Pancreas (tissue), 10 donors: ENCODE measurements at places on chromosomes 3 and 15. TPM values are rescaled to one million over a fixed set of nuclear protein-coding genes. Genes with fewer than 3 reads are reported as not detected.

Gene STRIT1
- 0.73 TPM for polyA plus RNA-seq

Gene MAP3K13
- 22.8 TPM for polyA plus RNA-seq

Gene COL6A5
- not detected for polyA plus RNA-seq

Gene LHFPL4
- polyA plus RNA-seq = 0.99 TPM

Gene BLM
- 0.65 TPM for polyA plus RNA-seq

Gene C15orf39
- polyA plus RNA-seq = 11.1 TPM

DNA sequence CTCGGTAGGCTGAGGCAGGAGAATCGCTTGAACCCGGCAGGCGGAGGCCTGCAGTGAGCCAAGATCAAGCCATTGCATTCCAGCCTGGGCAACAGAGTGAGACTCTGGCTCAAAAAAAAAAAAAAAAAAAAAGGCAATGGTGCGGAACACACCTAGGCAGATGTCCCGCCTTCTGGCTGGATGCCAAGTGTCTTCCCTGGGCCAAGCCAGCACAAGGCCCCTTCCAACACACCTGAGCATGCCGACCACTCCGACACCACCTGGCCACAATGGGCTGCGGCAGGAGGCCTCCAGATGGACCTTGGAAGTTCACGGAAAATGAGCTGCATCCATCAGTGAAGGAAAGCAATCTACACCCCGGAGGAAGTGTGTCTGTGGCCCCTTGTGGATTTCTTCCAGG is 19.0 kb downstream of the NUP210 start:
- DNase-seq = no peak

- DNase-seq = no peak
Observed at GRCh38 chr3:45775571-45776300, 20.6 kb downstream of the SLC6A20 start.

DNA sequence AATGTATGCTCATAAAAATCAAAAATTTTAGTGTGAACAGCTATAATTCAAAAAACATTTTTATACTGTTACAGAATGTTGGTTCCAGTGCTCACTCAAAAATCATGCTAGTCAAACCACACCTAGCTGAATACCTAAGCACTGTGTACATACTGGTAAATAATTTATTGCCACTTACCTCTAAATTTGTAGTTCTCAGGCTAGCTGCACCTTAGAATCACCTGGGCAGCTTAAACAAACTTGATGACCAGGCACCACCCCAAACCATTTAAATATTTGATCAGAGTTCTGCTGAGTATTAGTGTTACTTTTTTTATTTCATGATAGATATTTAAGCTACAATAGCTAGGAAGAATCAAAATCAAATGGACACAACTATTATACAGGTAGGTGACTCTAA is 32.3 kb upstream of the TMCO5A start:
- DNase-seq = no peak

DNA sequence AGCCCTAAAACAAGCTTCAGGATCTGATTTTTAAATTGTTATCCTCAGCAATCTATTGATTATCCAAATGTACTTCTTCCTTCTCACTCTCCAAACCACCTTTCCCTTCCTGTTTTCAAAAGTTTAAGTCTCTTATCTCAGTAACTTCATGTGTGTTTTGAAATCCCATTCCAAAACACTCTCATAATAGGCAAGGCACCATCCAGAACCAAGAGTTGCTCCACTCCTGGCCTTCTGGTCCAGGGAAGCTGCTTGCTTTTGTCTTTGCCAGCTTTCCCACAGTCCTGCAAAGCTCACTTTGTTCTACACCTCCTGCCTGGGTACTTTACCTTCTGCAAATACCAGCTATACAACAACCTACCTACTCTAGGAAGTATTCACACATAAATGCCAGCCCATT is 63.5 kb downstream of the MLH1 start:
- no peak for DNase-seq

DNA sequence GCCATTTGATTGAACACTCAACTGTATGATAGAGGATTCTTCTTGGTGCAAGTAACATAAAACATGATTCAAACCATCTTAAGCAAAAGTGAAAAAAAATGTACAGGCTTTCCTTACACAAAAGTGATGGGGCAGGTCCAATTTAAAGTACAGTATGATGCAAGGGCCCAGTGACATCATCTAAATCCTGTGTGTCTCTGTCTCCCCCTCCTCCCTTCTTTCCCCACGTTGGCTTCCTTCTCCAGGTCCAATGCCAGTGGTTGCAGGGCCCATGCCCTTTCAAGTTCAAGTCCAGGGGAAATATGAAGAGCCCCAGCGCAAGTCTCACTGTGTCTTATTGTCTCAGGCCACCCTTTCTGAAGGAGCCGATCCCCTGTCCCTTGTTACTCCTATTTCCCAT is 332.3 kb downstream of the SHQ1 start:
- DNase-seq = no peak

GRCh38 chr15:79296583-79296982 is 14.1 kb downstream of the ANKRD34C start:
- no peak for DNase-seq

DNA sequence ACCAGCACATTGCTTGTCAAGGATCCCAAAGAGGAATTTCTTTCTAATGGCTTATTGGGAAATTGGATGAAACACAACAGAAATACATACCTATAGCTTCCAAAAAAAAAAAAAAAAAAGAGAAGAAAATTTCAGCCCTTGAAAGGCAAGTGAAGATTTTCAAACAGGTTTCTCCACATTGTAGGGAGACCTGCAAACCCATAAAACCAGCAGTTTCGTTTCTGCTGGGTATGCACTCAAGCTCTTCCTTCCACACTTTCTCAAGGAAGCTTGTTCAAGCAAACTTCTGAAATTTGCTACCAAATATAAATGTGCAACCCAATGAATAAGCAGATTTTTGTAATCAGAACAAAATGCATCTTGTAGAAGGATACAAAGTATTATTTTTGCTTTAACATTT is 15.9 kb upstream of the SH3BP5 start:
- DNase-seq = no peak

DNA sequence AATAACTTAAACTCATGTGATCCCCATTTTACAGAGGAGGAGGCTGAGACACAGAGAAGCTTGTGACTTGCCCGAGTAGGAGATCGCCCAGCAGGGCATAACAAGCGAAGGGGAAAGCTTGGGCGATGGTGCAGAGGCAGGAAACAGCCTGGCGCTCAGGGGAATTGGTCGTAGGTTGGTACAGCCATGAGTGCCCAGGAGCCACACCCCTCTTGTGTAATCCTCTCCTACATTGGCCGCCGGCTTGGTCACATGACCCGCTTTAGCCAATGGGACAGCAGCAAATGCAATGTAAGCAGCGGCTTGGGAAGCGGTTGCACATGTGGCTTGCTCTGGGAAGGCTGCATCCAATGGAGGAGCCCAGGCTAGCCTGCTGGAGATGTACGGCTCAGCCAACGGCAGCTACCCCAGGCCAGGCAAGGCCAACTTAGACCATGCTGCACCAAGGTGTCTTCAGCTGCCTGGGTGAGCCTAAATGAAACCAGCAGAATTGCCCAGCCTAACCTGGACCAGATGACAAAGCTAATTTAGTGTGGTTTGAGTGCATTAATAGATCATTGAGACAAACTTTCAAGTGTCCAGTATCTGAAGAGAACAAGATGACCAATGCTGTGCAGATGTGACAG is 50.3 kb upstream of the SLC6A6 start:
- DNase-seq = no peak

DNA sequence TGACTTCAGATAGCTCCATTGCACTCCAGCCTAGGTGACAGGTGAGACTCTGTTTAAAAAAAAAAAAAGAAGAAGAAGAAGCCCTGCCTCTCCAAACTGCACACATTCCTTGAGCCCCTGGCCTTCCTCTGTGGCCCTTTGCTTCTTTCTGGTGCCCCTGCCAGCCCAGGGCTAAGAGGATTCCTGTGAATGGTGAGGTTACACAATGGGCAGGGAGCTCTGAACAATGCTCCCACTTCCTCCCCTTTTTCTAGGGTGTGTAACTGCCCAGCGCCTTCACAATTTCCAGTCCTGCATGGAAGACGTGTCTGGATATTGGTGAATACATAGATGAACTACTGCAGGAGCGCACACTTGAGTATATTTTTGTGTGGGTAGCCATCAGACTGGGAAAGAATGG is 3.6 kb upstream of the AMOTL2 start:
- DNase-seq = no peak

DNA sequence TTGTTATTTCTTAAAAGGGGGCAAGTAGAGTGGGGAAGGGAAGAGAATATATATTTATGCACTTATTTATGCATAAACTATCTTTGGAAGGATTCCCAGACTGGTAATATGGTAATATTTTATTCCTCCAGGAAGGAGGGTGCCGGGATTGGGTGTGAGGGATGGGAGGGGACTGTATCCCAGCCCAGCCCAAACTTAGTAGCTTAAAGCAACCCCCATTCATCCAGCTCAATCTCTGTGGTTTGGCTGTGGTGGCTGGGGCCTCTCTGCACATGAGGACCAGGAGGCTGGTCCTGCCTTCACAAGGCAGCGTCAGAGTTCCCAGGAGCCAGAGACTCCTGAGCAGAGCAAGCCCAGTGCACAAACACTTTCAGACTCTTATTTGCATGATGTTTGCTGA is 48.4 kb downstream of the CCNL1 start:
- no peak for DNase-seq

DNA sequence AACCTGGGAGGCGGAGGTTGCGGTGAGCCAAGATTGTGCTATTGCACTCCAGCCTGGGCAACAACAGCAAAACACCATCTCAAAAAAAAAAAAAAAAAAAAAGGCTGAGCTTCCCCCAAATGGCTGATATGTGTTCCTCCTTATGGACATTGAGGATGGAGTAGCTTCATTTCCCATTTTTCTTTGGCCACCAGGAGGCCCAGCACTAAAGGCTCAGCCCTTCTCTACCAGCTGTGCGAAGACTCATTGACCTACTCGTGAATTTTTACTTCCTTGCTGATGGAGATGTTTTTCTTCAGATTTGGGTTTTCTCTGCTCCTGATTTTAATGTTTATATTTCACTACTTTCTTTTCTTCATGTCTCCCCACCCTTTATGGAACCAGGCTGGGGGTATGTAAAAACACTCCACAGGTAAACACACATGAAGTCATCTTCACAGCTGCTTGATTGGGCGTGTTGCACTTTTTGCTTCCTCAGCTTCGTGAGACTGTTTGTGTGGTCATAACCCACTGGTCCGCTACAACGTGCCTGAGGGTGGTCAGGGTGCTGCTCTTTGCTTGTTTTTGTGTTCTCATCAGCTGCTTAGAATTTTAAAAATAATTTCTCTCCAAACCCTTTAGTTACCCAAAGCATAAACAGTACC is 13.5 kb downstream of the SEMA4B start:
- DNase-seq = no peak

- no peak for DNase-seq
Observed at GRCh38 chr3:54870423-54870822, 57.4 kb downstream of the LRTM1 start.

DNA sequence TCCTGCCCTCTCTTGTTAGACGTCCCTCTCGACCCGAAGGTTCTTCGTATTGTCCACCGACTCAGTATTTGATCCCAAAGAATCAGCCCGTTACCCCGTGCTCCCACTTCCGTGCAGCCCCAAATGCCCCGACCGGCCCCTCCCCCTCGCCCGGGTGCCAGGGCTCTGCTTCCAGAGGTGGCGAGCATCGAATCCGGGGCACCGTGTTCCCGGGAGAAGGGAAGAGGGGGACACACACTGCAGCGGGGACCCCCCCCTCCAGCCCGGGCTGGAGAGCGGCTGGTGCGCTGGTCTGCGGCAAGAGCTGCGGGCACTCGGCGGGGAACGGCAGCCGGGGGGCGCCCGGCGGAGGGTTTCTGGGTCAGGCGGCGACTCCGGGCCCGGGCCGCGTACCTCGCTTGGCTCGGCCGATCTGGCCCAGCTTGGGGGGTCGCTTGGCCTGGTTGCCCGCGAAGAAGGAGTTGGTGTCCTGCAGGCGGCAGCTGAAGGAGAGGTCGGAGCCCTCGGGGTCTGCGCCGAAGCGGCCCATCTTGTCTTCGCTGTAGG is 556 bp downstream of the CAMK2N2 start:
- peak; percentile 87 for DNase-seq

DNA sequence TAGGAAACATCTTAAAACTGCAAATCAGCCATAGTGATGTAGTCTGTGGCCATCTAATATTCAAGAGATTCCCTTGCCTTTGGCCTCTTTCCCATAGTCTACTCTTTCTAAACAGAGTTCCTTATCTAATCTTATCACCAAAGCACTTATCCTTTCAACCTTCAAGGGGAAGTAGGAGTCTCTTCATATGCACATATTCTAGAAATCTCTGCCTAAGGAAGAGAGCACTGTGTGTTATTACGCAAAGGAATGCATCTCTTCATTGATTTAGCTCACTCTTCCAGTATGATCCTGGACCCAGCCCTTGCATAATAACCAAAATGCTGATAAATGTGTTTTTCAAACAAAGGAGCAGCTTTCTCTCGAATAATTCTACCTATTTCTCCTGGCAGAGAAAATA is 253.7 kb upstream of the TPRG1 start:
- DNase-seq = no peak

GRCh38 chr3:18812316-18812715 is 336.0 kb upstream of the KCNH8 start:
- DNase-seq = no peak

DNA sequence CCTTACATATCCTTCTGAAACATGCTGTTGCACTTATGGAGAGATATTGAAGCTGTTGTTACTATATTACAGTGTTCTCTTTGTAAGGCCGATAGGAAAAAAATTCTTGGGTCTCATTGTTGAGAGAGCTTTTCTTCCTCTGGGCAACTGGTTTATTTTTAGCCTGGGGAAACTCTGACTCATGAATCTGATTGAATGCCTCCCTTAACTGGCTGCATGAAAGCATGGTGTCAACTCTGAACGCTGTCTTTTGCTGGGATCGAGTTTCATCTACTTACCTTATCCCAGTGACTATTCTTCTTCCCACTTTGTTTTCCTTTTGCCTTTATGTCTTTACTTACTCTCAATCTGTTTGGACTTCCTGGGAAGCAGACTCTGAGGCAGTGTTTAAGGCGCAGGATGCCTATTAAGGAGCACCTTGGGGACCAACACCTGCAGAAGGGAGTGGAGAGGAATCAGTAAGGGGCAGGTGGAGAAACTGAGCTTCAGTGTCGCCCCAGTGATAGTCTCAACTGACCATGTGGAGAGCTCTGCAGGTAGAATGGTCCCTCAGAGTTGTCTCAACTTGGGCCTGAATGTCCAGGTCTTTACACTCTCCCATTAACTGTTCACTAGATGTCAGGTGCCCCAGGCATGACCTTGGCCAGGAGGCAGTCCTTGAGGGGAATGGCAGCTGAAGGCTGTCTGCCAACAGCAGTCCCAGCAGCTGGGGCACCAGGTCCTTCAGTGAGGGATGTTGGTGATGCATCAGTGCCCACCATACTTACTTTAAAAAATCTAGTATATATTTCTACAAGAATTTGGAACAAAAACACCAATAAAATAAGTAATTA is 88.9 kb upstream of the CCNL1 start:
- DNase-seq = peak; percentile 55

- no peak for DNase-seq
Observed at GRCh38 chr3:151431940-151432339, 28.9 kb downstream of the IGSF10 start.

- DNase-seq = no peak
Observed at GRCh38 chr15:79365765-79366164, 54.9 kb downstream of the TMED3 start.

GRCh38 chr15:96285305-96285704 is 45.2 kb upstream of the NR2F2 start:
- no peak for DNase-seq
